ENCODE measurements at places on chromosomes 1 and 21.

DNA sequence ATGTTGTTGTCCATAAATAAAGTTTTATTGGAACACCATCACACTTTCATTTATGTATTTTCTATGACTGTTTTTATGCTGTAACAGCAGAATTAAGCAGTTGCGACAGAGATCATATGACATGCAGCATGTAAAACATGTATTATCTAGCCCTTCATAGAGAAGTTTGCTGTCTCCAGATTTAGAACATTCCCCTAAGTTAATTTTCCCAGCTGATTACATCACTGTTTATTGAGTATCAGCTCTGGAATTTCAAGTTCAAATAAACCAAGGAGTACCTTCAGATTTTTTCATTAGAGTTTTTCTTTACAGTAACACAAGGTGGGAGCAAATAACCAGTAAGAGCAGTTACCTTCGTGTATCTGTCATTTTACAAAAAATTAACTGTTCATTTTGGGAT, 792.8 kb downstream of the USP25 start:
- no peaks in the 10 kb centered on the region for H3K27me3 ChIP-seq
- peaks cover 7% of the 10 kb centered on the region for H3K4me1 ChIP-seq
- no peak overlapping the region for H3K27ac ChIP-seq

DNA sequence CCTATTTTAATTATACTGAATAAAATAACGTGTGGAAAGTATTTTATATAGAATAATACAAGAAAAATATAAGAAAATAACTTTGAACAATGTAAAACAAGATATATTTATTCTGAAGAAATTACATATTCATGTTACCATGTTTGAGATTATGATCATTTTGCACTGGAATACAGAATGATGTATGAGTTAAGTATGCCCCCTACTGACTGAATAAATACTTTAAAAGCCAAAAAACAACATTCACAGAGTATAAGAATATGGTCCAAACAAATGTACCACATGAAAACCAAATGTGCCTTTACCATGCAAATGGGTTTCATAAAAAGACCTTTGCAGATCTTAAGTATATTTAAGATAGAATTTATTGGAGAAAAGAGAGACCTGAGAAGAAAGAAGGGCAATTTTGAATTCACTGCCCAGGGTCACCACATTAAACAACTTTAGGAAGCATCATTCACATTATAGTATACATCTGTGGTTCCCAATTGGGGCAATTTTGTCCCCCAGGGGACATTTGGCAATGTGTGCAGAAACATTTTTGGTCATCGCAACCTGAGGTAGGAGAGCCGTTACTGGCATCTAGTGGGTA, 136.6 kb upstream of the GFI1 start:
- DNase-seq: no peak
- no peaks in the 10 kb centered on the region for H3K27me3 ChIP-seq
- H3K4me3 ChIP-seq: no peak overlapping the region
- H3K27ac ChIP-seq: no peak overlapping the region
- no peaks in the 10 kb centered on the region for H3K36me3 ChIP-seq

- H3K4me3 ChIP-seq: no peak overlapping the region
- H3K36me3 ChIP-seq: no peaks in the 10 kb centered on the region
- H3K4me1 ChIP-seq: peaks cover 4% of the 10 kb centered on the region
- H3K27me3 ChIP-seq: no peaks in the 10 kb centered on the region
- no peak overlapping the region for H3K27ac ChIP-seq
- no peak for DNase-seq
Measured at GRCh38 chr1:165539306-165539705, 4.5 kb upstream of the LRRC52 start.

DNA sequence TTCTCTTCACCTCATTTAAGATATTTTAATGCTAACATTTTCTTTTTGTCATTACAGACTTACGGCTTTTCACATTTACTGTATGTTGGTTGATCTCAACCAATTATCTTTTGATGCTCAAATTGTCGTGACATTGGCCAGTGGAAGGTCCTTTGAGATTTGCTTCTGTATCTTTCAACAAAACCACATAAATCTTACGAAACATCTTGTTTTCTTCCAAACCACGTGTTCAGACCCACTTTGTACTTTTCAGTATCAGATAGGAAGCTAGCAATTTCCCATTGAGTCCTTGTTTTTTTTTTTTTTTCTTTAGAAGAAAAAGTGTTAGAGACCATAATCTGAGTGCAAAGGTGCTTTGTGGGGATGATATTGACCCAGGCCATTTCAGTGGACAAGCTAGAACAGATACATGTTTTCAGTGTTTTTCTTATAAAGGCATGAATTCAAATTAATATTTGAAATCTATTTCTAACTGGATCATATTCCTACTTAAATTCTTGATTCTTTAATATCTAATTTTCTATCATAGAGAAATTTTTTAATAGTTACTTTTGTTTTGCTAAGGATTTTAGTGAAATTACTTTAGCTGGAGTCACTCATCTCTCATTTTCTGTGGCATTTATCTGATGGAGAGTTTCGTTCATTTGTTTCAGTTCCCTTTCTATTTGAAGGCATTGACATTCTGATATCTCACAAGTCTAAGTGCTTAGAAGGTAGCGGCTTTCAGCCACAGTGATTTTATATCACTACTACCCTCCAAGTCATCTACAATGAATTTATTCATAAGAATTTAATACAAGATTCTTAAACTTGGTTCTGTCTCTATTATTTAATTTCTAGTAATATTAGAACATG, 26.7 kb downstream of the ATG4C start:
- no peak for DNase-seq
- no peak overlapping the region for H3K27ac ChIP-seq

DNA sequence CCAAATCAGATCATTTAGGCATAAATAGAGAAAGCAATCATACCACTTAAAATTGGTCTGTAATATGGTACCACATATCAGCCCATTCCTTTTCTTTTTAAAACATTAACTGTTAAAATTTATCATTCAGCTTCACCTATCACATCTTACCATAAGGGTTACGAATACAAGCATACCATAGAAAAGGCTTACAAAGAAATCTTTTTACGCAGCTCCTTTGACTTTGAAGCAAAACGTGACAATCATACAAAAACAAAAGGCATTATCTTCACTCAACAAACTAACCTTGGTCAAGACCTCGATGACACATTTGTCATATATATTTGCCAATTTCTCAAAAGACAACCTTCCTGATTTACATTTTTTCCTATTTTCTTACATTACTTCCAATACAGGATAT, 169.0 kb downstream of the SMYD3 start:
- no peak for DNase-seq
- no peaks in the 10 kb centered on the region for H3K4me1 ChIP-seq
- H3K27ac ChIP-seq: no peak overlapping the region
- H3K27me3 ChIP-seq: no peaks in the 10 kb centered on the region
- H3K36me3 ChIP-seq: no peaks in the 10 kb centered on the region

DNA sequence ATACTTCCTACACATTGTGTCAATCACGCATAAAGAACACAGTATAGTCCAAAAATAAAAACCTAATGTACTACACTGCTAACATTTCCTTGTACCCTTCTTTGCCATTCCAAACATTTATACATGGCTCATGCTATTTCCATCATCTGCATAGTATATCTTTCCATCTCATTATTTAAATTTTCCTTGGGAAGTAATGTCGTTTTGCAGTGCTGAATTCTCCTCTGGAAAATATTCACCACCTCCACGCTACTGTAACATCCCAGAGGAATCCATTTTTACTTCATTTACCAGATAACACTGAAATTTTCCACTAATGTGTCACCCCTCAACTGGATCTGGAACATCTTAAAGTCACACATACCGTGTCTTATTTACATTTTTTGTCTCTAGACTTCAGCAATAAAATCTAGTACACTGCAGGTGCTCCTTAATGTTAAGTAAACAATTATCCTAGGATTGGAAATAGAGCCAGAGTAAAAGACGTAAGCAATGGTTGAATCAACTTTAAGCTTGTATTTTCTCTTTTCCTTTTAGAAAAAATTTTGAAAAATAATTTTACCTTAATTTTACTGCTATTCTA, 881.0 kb downstream of the AMY1C start:
- no peaks in the 10 kb centered on the region for H3K36me3 ChIP-seq
- H3K27ac ChIP-seq: no peak overlapping the region
- H3K27me3 ChIP-seq: no peaks in the 10 kb centered on the region

GRCh38 chr1:204072931-204073836, at the start of gene SOX13:
Gene SOX13 (plus strand): TSS chr1:204073115. CDS start chr1:204112916, 39,801 bp downstream.
- no peaks in the 10 kb centered on the region for H3K36me3 ChIP-seq
- peaks cover 38% of the 10 kb centered on the region for H3K4me1 ChIP-seq
- no peaks in the 10 kb centered on the region for H3K27me3 ChIP-seq
- DNase-seq: peak; percentile 97
- peak within 1 kb of the TSS; percentile 97 for H3K27ac ChIP-seq
- peak within 1 kb of the TSS; percentile 84 for H3K4me3 ChIP-seq

DNA sequence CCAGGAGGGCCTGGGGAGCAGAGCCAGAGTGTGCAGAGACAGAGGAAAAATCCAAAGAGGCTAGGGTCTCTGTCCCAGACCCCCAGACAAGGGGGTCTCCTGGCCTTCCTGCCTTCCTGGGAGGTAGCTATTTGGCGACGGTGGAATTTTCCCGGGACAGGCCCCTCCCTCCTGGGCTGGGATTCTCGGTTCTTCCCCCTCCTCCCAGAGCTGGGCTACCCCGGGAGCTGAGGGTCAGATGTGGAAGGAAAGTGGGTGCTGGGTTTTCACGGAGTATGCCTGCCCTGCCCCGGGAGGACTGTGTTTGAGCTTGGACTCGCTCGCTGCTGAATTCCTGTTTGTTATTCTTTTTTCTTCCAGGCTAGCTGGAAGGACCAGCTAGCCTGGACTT, 759 bp downstream of the AMPD2 start:
- H3K4me1 ChIP-seq: peaks cover 54% of the 10 kb centered on the region
- peak; percentile 89 for DNase-seq
- H3K36me3 ChIP-seq: no peaks in the 10 kb centered on the region
- H3K27ac ChIP-seq: peak overlapping the region; percentile 91

DNA sequence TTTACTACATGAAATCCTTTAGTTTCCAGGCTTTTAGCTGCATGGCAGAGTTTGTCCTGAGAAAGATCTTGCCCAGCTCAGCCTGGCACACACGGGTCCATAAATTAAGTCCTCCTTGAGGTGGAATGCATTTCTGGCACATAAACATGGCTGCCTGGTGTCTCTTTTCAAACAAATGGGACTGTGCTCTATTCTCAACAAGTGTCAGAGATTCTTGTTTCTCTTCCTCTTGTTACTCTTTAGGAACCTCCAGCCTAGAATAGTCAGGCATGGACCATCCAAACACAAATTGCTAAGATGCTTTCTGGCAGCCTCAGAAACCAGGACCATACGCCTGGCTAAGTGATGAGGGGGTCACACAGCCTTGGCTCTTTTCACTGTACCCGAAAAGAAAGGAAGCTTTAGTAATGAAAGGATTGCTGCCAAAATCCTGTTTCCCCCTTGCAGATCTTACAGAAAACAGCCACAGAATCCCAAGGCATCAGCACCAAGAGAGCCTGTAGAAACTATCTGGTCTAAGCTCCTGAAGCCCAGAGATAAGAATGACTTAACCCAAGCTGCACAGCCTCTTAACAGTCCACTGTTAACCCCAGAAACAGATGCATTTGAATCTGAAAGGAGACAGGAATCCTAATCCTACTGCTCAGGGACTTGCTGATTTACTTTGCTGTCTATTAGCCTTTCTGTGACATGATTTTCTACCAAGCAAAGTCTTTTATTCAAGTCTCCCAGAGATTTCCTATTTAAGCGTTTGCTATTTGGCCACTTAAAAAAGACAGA, 31.9 kb upstream of the NRDC start:
- H3K4me1 ChIP-seq: no peaks in the 10 kb centered on the region
- DNase-seq: no peak
- H3K4me3 ChIP-seq: no peak overlapping the region
- H3K27ac ChIP-seq: no peak overlapping the region
- no peaks in the 10 kb centered on the region for H3K27me3 ChIP-seq
- H3K36me3 ChIP-seq: no peaks in the 10 kb centered on the region

- H3K4me3 ChIP-seq: peak overlapping the region; percentile 15
- H3K27ac ChIP-seq: peak overlapping the region; percentile 70
- peaks cover 32% of the 10 kb centered on the region for H3K4me1 ChIP-seq
- no peak for DNase-seq
- no peaks in the 10 kb centered on the region for H3K27me3 ChIP-seq
Measured at GRCh38 chr1:208085655-208086515, 158.3 kb downstream of the PLXNA2 start.

DNA sequence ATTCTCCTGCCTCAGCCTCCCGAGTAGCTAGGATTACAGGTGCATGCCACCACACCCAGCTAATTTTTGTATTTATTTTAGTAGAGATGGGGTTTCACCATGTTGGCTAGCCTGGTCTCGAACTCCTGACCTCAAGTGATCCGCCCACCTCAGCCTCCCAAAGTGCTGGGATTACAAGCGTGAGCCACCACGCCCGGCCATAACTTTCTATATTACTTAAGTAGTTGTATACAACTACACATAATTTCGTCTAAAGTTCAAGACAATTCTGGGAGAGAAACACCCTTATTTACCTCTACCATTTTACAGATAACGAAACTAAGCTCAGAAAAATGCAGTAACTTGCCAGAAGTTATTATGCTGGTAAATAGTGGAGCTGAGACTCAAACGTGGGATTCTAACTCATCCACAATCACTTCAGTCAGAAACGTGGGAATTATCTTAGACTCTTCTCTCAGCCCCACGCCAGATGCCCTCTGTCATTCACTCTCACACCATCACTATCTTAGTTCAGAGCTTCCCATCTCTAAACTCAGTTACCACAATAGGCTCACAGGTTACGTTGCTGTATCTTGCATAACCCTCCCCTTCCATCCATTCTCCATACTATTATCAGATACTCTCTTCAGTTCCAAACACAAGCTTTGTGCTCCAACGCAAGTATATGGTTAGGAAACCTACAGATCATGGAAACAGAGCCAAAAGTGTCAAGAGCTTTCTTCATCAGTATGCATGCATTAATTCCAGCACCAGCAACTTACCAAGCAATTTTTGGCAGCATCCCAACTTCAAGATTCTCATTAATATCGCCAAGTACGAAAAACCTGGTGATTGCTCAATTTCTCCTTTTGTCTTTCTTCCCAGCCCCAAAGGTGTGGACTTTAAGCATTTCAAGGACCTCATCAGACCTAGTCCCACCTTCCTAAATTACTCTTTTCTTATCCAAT, 69.3 kb downstream of the RERE start:
- H3K27ac ChIP-seq: no peak overlapping the region
- no peak overlapping the region for H3K4me3 ChIP-seq
- DNase-seq: no peak
- H3K36me3 ChIP-seq: no peaks in the 10 kb centered on the region
- H3K4me1 ChIP-seq: no peaks in the 10 kb centered on the region
- H3K27me3 ChIP-seq: no peaks in the 10 kb centered on the region

Data from vagina (tissue), 2 donors.